ENCODE measurements at places on chromosomes 16 and 17.

- DNase-seq: no peak
These were observed 1.5 kb downstream of the AMZ2 start for GRCh38 chr17:68249354-68249765.

DNA sequence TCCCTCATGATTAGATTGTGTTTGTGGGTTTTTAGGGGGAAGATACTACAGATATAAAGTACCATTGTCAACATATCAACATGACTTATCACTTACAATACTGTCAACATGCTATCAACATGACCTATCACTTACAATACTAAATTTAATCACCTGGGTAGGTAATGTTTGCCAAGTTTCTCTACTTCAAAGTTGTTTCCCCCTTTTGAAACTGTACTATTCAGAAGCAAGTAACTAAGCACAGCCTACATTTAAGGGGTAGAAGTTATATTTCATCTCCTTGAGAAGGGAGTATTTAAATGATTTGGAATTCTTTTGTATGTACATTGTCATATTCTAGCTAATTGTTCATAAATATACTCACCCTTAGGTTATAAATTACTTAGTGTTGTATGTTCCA, 68.7 kb downstream of the TRIM37 start:
- no peak for DNase-seq

DNA sequence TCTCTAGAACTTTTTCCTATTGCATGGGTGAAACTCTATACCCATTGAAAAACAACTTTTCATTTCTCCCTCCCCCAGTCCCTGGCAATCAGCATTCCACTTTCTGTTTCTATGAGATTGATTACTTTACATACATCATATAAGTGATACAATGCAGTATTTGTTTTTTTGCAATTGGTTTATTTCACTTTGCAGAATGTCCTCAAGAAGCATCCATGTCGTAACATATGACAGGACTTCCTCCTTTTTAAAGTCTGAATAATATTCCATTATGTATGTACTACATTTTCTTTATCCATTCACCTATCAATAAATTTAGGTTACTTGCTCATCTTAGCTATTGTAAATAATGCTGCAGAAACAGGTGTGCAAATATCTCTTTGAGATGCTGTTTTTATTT, 8.8 kb downstream of the IL21R start:
- DNase-seq: no peak

DNA sequence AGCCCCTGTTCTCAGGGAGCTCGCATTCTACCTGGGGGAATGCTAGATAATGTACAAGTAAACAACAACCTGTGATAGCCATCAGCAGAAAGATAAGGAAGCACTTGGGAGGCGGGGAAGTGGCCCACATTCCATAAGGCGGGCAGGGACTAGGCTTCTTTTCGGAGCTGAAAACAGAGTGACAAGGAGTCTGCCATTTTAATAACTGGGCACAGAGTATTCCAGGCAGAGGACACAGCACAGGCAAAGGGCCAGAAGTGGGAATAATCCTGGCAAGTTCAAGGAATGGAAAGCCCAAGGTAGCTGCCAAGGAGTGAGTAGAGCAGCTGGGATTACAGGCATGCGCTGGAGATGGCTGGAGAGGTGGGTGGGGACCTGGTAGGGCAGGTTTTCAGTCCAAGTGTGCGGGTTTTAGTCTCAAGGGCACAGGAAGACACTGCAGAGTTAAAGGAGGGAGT, 24.3 kb downstream of the USP43 start:
- DNase-seq: no peak

DNA sequence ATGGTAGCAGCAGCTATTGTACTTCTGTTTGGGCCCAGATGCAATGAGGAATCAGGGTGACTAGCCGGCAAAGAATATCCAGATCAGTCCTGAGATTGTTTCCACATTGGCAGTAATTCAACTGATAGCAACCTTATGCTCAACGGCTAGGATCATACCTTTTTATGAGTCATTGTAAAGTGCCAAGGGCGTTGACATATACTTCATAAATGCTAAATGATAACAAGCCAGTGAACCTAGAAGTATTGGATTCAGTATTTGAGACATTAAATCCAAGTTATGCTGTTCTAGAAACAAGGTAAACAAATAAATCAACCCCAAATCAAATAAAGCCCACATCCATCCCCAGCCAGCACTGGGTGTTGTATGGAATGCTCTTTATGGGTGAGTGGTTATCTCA, 207.1 kb upstream of the ZFHX3 start:
- no peak for DNase-seq

- no peak for DNase-seq
These were observed 1.8 kb upstream of the ANKRD11 start for GRCh38 chr16:89491974-89492687.

DNA sequence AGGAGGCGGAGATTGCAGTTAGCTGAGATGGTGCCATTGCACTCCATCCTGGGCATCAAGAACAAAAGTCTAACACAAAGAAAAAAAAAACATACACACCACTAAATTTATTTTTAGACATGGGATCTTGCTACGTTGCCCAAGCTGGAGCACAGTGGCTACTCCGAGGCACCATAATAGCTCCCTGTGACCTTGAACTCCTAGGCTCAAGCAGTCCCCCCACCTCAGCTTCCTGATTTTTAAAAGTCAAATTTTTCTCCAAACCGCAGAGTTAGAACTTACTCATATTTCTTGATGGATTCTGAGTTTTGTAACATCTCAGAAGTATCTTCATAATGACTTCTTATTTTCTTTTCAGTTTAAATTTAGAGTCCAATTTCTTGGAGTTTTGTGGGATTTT, 3.4 kb downstream of the CMTM4 start:
- no peak for DNase-seq

DNA sequence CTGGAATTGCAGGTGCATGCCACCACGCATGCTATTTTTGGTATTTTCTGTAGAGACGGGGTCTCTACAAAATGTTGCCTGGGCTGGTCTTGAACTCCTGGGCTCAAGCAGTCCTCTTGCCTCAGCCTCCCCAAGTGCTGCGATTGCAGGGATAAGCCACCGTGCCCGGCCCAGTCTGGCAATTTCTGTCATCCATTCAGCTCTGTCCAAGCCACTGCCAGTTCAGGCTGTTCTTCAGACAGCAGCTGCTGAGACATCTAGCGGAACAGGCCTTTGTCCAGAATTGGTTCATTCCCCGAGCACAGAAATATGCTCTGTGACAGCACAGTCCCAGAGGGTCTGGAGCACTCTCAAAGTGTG, 5.4 kb downstream of the SLC47A1 start:
- no peak for DNase-seq

DNA sequence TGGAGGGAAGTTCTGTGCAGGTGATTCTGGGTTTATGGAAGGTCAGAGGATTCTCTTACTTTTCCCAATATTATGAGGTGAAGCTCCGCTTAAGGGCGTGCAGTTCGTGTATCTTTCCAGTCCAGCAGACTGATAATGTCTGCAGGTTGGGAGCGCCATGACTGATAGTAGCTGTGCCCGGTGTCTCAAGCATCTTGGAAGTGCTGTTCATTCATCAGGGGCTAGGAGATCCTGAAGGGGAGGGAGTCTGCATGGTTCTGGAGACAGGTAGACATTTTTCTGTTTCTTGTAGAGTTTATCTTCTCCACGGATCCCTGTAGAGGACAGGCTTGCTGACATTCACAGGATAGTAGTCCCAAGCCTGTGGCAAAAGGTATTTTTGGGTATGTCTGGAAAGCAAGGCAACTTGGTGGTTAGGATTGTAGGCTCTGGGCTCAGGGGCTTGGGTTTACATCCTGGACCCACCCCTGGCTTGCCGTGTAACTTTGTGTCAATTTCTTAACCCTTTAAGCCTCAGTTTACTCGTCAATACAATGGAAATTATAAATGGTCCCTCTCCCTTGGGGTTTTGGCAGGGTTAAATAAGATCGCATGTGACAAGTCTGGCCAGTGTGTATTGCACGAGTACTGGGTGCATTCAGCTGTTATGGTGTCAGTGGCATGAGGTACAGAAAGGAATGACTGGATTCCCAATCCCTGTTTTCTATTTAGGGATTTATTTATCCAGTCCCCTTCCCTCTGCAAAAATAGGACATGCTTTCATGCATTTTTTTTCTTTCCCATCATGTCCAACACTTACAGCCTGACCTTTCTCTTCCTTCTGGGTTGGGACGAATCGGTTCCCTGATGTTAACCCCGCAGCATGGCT, 8.2 kb downstream of the HLF start:
- no peak for DNase-seq

DNA sequence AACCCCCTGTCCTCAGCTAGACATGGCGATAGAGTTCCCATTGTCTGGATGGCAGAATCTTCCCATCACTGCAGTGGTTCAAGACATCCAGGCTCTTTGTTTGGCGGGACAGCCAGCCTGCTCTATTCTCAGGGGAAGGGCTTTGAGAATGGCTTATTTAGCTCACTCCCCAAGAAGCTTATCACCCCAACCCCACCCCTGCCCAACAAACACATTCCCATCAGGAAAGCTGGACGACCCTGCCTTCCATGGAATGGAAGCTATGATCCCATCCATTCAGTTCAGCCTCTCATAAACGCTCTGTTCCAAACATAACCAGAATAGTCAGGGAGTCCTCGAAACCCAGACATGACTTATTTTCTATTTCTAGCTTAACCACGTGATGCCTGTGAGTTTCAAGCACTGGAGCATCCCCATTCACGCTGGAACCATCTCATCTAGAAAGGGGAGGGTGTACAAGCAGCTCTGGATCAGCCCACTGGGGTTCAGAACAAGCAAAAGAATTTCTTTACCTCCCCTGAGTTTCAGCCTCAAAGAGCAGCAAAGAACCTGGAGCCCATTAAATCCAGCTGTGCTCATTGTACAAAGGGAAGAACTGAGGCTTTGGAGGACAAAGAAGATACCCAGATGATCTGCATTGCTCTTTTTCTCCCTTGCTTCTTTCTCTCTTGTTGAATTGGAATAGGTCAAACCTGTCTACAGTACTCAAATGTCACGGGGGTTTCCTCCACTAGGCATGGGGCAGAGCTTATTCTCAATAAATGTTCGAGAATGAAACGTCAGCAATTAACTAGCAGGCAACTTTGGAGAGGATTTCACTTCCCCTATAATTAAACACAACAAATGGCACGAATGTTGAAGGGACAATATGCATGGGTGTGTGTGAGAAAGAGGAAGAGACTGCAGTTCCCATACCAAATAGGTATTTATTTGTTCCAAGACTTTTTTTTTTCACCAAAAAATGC, 93.1 kb downstream of the XYLT1 start:
- DNase-seq: no peak

GRCh38 chr16:19265380-19265930, 20.1 kb upstream of the CLEC19A start:
- no peak for DNase-seq

DNA sequence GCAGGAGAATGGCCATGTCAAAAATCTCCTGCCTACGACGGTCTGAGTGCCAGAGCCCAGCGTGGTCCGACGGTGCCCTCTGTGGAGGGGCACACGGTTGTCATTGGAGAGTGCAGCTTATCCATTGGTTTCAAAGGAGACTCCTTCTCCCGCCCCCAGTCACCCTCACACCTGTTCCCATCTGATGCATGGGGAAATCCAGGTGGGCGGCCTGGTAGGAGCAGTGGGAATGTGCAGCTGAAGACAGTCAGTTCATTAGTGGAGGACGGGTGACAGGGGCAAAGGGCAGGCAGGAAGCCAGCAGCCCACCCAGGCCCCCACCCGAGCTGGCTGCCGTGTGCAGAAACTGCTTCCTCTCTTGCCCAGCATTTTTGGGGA, 162.3 kb downstream of the IRF8 start:
- DNase-seq: no peak

- no peak for DNase-seq
These were observed 24.3 kb downstream of the G6PC1 start for GRCh38 chr17:42924891-42925290.

- DNase-seq: no peak
These were observed 42.9 kb downstream of the LMF1 start for GRCh38 chr16:927931-928330.

DNA sequence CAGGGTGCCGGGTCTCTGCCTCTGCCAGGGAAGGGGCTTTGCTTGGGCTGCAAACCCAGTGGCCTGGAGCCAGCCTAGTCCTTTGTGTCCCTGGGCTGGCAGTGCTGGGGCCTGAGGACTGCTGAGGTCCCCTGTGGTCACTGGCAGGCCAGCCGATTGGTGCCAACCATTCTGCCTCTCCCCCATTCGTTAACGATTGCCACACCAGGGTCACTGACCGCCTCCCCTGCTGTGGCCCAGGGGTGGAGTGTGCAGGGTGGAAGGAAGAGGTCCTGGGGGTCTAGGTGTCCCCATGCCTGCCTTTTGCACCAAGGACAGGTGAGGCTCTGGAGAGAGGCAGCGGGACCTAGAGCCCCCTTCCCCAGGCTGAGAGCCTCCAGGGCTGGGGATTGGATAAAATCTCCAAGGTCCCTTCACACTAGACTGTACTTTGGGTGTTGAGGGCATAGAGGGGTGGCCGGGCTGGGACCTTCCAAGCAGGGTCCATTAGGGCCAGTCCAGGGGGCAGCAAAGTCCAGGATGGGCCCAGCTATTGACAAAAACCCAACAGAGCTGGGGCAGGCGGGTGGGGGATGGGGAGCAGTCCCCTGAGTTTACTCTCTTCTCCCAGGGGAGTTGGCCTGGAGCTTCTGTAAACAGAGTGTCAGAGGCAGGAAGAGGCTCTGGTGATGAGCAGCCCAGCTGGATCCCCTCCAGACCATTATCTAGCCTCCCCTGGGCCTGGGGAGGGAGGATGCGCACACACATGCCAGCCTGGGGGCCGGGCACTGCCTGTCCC, 1.1 kb downstream of the VASN start:
- DNase-seq: no peak

- DNase-seq: no peak
These were observed 7.1 kb downstream of the TRAF7 start for GRCh38 chr16:2162676-2163118.

GRCh38 chr16:1363501-1364041, 11.8 kb downstream of the GNPTG start:
- DNase-seq: no peak

DNA sequence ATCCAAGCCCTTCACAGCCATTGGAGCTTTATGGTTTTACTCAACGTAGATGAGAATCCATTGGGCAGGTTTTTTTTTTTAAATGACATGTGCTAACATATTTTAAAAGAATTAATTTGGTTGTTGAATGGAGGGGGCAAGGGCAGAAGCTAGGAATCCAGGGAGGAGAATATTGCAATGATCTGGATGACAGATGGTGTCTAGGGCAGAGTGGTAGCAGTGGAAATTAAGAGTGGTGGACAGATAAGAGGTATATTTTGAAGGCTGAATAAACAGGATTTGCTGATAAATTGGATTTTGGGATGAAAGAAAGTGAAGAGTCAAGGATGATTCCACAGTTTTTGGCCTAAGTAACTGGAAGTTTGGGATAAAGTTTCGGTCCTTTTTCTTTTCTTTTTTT, 54.8 kb upstream of the DHX40 start:
- DNase-seq: no peak

DNA sequence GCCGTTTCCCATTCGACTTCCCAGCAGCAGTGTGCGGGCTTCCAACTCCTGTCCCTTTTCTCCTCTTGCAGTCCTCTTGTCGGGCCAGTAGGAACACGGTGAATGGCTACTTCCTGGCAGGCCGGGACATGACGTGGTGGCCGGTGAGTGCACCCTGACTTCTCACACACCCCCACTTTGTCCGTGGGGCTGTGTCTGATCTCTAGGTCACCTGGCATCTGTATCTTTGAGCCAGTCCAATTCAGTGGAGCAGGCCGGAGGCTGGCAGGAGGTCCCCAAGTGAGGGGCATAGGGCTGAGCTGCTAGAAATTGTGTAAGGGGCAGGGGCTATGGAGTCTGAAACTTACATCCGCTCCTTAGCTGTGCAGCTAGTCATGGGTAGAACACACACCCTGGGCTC, 6.6 kb downstream of the SLC5A10 start:
- no peak for DNase-seq
